ENCODE measurements at places on chromosomes 5 and 9.

DNA sequence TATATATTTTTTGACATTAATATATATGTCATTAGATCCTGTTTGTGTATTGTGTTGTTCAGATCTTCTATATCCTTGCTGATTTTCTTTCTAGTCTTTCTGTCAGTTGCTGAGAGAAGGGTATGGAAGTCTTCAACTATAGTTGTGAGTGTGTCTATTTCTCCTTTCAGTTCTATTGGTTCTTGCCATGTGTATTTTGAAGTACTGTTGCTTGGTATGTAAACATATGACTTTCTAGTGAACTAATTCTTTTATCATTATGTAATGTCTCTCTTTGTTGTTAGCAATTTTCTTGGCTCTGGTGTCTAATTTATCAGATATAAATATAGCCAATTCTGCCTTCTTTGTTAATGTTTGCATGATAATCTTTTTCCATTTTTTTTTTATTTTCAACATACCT, 84.3 kb upstream of the CAST start:
- no peak for DNase-seq

- DNase-seq: no peak
Observed at GRCh38 chr5:136458481-136458880, 93.1 kb upstream of the TRPC7 start.

- DNase-seq: no peak
Observed at GRCh38 chr9:81614335-81614734, 75.0 kb downstream of the TLE1 start.

GRCh38 chr9:78023003-78023741, 8.4 kb downstream of the GNAQ start:
- no peak for DNase-seq

Measured in HuH-7 (cell line).